ENCODE measurements at places on chromosomes 12 and 14. TPM values are rescaled to one million over a fixed set of nuclear protein-coding genes. Genes with fewer than 3 reads are reported as not detected.

The VRTN gene
- not detected for total RNA-seq

The KRT71 gene
- not detected for total RNA-seq

The TMEM229B gene
- total RNA-seq = 0.23 TPM

The SLC17A8 gene
- total RNA-seq = not detected

The SRGAP1 gene
- 10.5 TPM for total RNA-seq

The GPX2 gene
- 195 TPM for total RNA-seq

The HPD gene
- total RNA-seq = 2.1 TPM

The HVCN1 gene
- total RNA-seq = 0.59 TPM

The MLH3 gene
- total RNA-seq = 18.6 TPM

The MNAT1 gene
- total RNA-seq = 43.7 TPM

The ERP27 gene
- not detected for total RNA-seq

The SLC22A17 gene
- 6.6 TPM for total RNA-seq

The SLC25A21 gene
- 1.0 TPM for total RNA-seq

The GDF3 gene
- not detected for total RNA-seq

The GPR33 gene
- total RNA-seq = not detected

The LALBA gene
- total RNA-seq = not detected

The ARHGDIB gene
- 1.3 TPM for total RNA-seq

The KRT73 gene
- total RNA-seq = not detected

The MYG1 gene
- 90.2 TPM for total RNA-seq

The KRT77 gene
- total RNA-seq = not detected

The OTOGL gene
- not detected for total RNA-seq

The TESPA1 gene
- not detected for total RNA-seq

The DNAH10 gene
- total RNA-seq = 0.29 TPM

The PLEKHH1 gene
- 3.1 TPM for total RNA-seq

The TRAFD1 gene
- 15.4 TPM for total RNA-seq

The BICDL1 gene
- 4.7 TPM for total RNA-seq

The CLEC12A gene
- not detected for total RNA-seq

The MIP gene
- total RNA-seq = not detected

The SYCP3 gene
- total RNA-seq = not detected

Data from A549 treated with GW870086 at 1 μM for 4 hours (cell line).